Progenitor cell of endocrine pancreas (in vitro differentiated cells): ENCODE measurements at places on chromosomes 3 and 15. TPM values are rescaled to one million over a fixed set of nuclear protein-coding genes. Genes with fewer than 3 reads are reported as not detected.

GRCh38 chr15:77826006-77826695, 193.4 kb upstream of the LINGO1 start:
- DNase-seq: no peak

DNA sequence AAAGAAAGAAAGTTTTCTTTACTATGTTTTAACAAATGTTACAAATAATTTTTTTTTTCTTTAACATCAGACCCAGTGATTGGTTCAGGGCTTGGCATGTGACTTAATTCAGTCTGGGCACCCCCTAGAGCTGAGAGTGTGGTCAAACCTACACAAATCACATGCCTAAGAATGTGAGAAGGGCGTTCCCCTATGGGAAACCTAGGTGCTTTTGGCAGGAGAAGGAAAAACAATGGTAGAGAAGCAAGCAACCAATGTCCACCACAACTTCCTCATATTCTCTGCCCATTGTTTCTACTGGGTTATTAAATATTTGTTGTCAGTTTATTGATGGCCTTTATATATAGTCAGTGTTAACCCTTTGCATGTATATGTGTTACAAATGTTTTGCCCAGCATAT, 21.4 kb upstream of the PIAS1 start:
- no peak for DNase-seq

- no peak for DNase-seq
These were observed 1055.4 kb downstream of the TBL1XR1 start for GRCh38 chr3:176141837-176142236.

GRCh38 chr3:113231391-113231790, 20.0 kb downstream of the BOC start:
- no peak for DNase-seq

GRCh38 chr15:75750261-75751050, 37.8 kb upstream of the CSPG4 start:
- no peak for DNase-seq

DNA sequence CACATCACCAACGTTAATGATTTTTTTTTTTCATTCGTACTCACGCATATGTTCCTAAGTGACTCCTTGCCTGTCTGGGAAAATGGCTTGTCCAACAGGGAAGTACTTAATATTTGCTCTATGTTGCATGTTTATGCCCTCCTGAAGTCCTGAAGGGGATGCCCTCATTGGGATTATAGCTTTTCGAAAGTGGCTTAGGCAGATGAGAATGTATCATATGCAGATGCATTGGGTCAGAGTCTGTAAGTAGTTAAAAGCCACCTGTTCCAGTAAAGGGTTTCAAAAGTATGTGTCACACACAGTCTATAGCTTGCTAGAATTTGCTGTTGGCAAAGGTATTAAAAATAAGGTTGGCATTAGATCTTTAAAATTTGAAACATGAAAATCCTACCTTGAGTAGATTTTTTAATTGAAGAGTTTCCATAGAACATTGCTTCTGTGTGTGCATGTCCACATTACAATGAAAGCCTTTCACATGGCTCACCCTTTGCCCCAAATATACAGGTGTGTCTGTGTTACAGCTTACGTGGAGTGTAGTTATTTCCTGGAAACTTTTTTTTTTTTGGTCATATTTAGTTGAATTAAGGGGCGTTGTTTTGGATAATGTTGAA, 2.1 kb downstream of the ABHD17C start:
- DNase-seq: no peak

DNA sequence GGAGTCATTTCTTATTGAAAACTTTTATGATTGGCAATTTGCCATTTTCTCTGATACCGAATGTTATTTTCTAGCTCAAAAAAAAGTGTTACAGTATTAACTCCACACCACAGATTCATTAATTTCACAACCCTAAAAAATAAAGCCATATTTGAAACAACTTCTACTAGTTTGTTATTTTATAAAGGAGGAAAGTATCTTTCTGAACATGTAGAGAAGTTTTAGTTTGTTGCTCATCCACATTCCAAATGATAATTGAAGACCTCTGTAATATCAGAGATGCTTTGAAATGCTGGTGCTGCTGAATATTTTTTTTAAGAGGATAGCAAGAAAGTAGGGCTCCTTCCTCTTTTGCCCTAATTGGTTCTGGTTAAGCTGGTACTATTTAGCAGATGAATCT, 1.9 kb downstream of the VGLL3 start:
- no peak for DNase-seq

GRCh38 chr3:126064627-126065258, 19.2 kb downstream of the SLC41A3 start:
- DNase-seq: no peak

GRCh38 chr15:66169023-66169422, 84.5 kb downstream of the MEGF11 start:
- no peak for DNase-seq

DNA sequence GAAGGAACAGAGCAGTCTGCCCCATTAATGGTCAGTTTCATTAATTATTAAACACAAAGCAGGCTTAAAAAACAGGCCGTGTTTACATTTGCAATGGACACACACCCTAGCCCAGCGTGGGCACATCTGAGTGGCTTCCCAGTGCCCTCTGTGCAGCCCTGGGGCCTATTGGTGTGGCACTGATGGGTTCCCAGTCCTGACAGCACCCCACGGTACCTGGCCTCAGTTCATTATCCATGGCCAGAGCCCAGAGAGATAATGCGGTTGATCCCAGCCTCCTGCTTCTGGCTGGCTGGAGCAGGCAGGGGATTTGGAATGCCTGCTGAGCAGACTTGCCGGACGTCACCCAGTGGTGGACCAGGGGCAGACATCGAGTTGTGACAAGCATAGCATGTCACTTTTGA, 110.5 kb upstream of the ABHD17C start:
- no peak for DNase-seq

DNA sequence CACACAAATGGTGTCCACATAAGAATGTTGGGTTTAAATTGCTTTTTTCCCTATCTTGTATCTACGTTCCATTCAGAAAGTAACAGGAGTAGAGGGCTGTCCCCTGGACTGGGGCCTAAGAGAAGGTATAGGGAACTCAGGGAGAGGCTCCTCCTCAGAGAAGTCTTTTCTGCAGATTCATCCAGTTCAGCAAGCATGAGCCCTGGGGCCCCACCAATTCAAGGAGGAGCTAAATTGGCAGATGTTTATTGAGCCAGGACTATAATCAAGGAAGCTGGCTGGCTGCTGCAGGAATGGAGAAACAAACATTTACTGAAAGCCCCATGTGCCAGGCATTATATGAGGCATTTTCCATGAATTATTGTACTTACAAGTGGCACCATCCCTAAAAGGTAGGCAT, 22.1 kb upstream of the LARS2 start:
- no peak for DNase-seq

DNA sequence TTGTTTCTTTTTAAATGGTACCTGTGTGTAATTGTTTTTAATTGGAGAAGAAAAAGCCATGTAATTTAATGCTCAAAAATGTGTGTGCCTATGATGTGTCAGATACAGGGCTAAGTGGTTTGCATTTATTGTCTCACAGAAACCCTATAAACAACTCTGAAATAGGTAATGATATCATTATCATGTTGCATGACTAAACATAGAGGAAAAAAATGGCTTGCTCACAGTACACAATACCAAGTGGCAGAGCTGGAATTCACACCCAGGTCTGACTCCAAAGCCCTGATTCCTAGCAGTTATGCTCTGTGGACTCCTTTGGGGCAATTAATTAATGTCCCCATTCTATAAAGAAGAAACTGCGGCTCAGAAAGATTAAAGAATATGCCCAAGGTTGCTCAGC, 237.4 kb upstream of the TRIM42 start:
- no peak for DNase-seq

GRCh38 chr3:149553781-149554451, 79.4 kb downstream of the TM4SF4 start:
- no peak for DNase-seq

DNA sequence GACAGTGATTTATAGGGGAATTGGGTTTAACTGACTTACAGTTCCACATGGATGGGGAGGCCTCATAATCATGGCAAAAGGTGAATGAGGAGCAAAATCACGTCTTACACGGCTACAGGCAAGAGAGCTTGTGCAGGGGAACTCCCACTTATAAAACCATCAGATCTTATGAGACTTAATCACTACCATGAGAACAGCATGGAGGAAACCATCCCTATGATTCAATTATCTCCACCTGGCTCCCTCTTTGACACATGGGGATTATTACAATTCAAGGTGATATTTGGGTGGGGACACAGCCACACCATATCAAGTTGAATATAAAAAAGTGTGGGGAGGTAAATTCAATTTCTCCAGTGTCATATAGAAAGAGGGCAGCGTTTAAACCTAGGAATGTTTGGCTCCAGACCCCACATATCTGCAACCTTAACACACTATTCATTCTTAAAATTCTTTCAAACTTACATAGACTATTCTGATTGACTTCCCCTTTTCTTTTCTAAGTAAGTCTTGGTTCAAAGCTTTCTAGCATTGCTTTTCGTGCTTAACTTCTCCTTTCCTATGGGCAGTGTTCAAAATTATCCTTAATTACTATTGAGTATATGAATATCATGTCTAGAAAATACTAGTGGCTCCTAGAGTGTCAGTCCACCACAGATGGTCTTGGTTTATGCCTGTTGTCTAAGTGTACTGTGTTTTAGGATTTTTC, 446.7 kb upstream of the GBE1 start:
- no peak for DNase-seq

DNA sequence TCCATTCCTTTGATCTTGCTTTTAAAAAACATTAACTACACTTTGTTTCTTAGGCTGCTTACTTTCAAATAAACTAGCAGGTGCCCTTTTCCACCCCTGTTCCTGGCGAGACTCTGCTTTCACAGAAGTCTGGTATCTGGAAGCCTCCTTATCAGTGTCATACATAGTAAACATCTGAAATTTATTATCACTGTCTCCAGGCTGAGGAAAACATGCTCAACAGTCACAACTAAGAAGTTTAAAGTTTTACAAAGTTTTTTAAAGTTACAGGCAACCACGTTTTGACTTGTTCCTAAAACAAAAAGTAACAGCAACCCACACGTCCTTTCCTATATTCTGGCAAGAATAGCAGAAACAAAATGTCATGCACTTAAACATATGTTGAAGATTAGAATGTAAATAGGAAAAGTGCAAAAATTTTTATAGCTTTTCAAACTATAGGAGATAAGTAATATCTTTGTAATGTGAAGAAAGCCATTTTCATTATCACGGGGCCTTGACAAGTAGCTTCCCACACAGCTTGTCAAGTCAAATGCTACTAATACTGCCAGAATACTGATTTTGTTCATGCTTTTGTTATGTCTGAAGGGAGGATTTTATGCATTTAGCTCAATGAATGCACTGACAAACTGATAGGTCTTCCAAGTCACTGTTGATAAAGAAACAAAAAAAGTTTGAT, 275.2 kb upstream of the KCNMB2 start:
- DNase-seq: no peak

GRCh38 chr3:178771511-178771910, 235.3 kb downstream of the KCNMB2 start:
- DNase-seq: no peak

- DNase-seq: no peak
These were observed 145.6 kb downstream of the NSMCE3 start for GRCh38 chr15:29123991-29124390.

- no peak for DNase-seq
These were observed 15.8 kb downstream of the CSPG4 start for GRCh38 chr15:75696854-75697259.

Gene SLC9A9
- 0.17 and 0.78 TPM in 2 replicates for total RNA-seq

Gene RAF1
- total RNA-seq: 135 and 139 TPM in 2 replicates

Gene DGKG
- total RNA-seq: 0.17 and 0.44 TPM in 2 replicates

Gene HDC
- not detected in 2 replicates for total RNA-seq

Gene SPPL2A
- total RNA-seq: 66.7 and 73.8 TPM in 2 replicates

Gene PTPRG
- 44.3 and 49.1 TPM in 2 replicates for total RNA-seq

Gene STARD9
- 1.8 and 2.5 TPM in 2 replicates for total RNA-seq

Gene MME
- 0.93 TPM in 2 replicates for total RNA-seq

Gene SERINC4
- 0.33 and 0.36 TPM in 2 replicates for total RNA-seq

Gene SNX22
- 7.3 and 8.1 TPM in 2 replicates for total RNA-seq

Gene LRTM1
- not detected in 2 replicates for total RNA-seq

Gene GUCA1C
- not detected in 2 replicates for total RNA-seq

Gene ELP6
- 58.5 and 63.8 TPM in 2 replicates for total RNA-seq

Gene AADACL2
- not detected in 2 replicates for total RNA-seq

Gene PTPN23
- total RNA-seq: 68.7 and 71.4 TPM in 2 replicates

Gene PSTPIP1
- not detected in 2 replicates for total RNA-seq

Gene IL17RB
- 10.9 and 11.1 TPM in 2 replicates for total RNA-seq

Gene OR4M2
- not detected in 2 replicates for total RNA-seq

Gene CNTN3
- total RNA-seq: 11.3 and 12.7 TPM in 2 replicates

Gene RTP1
- not detected in 2 replicates for total RNA-seq

Gene RAB11A
- total RNA-seq: 220 and 234 TPM in 2 replicates

Gene GNAT1
- total RNA-seq: 0.12 and 0.91 TPM in 2 replicates

Gene KLHL40
- not detected in 2 replicates for total RNA-seq
